Activated CD4-positive, alpha-beta T cell treated with anti-CD3 and anti-CD28 coated beads, Interleukin-2, amount 10 ng/mL, durations not matched to agents 24 days and 14 days (primary cell): ENCODE measurements at places on chromosomes 12 and 14. TPM values are rescaled to one million over a fixed set of nuclear protein-coding genes. Genes with fewer than 3 reads are reported as not detected.

DNA sequence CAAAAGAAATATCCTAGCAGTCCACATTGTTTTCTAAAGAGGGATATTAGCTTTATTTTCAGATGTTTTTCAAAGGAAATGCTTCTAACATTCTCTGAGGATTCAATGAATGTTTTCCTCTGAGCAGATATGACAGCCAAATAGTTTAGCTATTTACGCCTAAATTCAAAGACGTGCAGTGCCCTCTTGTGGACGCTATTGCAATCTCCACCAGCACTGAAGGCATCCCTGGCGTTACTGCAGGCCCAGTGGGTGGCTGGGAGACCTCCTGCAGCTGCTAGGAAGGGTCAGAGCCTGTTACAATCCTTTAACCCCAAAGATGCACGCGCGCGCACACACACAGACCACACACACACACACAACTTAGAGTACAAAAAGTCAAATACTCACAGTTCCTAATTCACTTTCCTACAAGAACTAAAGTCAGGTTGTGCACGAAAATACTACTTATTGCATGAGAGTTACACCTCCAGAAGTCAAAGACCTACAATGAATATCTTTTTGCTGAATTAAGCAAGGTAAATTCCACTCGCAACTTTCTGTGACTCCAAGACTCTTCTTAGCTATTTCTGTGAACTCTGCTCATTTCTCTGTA lies 589.3 kb upstream of the TMEM132C start:
- no peaks in the 10 kb centered on the region for H3K27me3 ChIP-seq
- H3K4me1 ChIP-seq = no peaks in the 10 kb centered on the region
- H3K36me3 ChIP-seq = no peaks in the 10 kb centered on the region
- no peak overlapping the region for H3K27ac ChIP-seq
- peak; percentile 87 for DNase-seq

DNA sequence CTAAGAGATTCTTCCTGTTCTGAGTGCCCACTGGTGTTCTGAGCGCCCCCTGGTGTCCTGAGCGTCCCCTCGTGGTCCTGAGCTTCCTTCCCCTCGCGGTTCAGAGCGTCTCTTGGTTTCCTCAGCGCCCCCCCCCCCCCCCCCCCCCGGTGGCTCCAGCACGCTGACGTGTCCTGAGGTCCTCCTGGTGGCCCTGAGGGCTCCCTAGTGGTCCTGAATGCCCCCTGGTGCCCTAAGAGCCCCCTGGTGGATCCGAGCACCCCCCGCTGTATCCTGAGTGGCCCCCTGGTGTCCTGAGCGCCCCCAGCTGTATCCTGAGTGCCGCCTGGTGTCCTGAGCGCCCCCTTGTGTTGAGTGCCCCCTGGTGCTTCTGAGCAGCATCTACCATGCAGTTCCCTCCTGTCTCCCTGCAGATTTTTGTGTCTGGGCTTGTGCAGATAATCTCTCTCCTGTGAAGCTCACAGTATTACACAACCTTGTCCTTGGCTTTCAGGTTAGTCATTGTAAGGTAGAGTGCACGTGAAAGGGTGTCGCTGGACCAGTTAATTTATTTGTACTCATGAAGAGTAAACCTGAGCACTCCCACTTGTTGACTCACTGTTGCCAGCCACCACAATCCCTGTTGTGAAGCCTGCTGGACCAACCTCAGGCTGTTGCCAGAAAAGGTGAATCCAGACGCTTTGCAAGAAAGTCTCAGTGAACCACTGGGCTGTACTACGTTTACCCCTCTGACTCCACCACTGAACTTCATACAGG lies 1168.4 kb downstream of the TMEM121 start:
- peaks cover 9% of the 10 kb centered on the region for H3K4me1 ChIP-seq
- peak overlapping the region; percentile 80 for H3K4me3 ChIP-seq
- peak overlapping the region; percentile 52 for H3K27ac ChIP-seq
- H3K27me3 ChIP-seq = peaks cover 12% of the 10 kb centered on the region

- peak; percentile 74 for DNase-seq
- peak within 1 kb of the TSS; percentile 79 for H3K4me3 ChIP-seq
- peaks cover 36% of the 10 kb centered on the region for H3K27me3 ChIP-seq
These were observed at the start of gene ESR2 for GRCh38 chr14:64293976-64294671. ESR2 (minus strand) TSS chr14:64294371; CDS start chr14:64282985, 11,386 bp downstream.

DNA sequence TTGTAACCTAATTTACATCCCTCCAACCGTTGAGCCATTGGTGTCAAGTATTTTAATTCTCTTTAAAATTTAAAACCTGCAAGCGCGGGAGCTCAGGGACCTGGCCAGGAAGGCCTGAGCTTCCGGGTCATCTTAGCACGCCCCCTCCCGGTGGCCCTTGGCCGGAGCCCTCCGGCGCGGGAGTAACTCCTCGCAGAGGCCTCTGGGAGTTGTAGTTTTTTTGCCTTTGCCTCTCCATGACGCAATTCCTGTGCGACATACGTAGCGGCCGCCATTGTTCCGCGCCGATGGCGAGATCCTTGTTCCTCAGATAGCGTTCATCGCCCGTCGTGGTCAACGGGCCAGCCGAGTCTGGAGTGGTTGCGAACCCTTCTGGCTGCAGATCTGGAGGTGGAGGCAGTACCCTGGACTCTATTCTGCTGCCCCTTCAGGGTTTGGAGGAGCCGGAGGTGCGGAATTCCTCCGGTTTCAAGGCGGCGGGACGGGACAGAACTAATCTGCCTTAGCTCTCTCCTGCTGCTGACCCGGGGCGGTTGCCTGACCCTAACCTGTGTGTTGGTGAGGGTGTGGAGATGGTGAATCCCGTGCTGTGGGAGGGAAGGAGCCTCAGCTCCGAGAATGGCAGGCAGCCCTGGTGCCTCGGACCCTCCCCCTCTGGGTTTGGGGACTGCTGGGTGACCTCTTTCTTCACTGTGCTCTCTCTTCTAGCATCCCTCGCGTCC lies at the start of gene ZNF268:
Gene ZNF268 (plus strand): TSS at position 258 of the 722 bp plus-strand sequence. CDS start 503 bp downstream, outside the sequence.
- peak; percentile 98 for DNase-seq
- H3K27ac ChIP-seq = peak within 1 kb of the TSS; percentile 93
- H3K27me3 ChIP-seq = no peaks in the 10 kb centered on the region
- H3K36me3 ChIP-seq = peaks cover 58% of the 10 kb centered on the region
- H3K4me3 ChIP-seq = peak within 1 kb of the TSS; percentile 92
- H3K4me1 ChIP-seq = peaks cover 6% of the 10 kb centered on the region

GRCh38 chr12:42015051-42015461 lies 129.6 kb downstream of the GXYLT1 start:
- no peak overlapping the region for H3K27ac ChIP-seq
- H3K4me3 ChIP-seq = no peak overlapping the region
- H3K36me3 ChIP-seq = no peaks in the 10 kb centered on the region

- H3K4me1 ChIP-seq = peaks cover 36% of the 10 kb centered on the region
- peaks cover 7% of the 10 kb centered on the region for H3K27me3 ChIP-seq
- peak overlapping the region; percentile 70 for H3K27ac ChIP-seq
- peak overlapping the region; percentile 75 for H3K4me3 ChIP-seq
These were observed 1.9 kb upstream of the PTMS start for GRCh38 chr12:6764011-6764828.

- no peak overlapping the region for H3K27ac ChIP-seq
- H3K36me3 ChIP-seq = no peaks in the 10 kb centered on the region
- no peak overlapping the region for H3K4me3 ChIP-seq
- no peaks in the 10 kb centered on the region for H3K4me1 ChIP-seq
These were observed 20.1 kb upstream of the PAWR start for GRCh38 chr12:79710707-79711483.

GRCh38 chr14:91396013-91396660 lies 21.5 kb downstream of the CCDC88C start:
- DNase-seq = no peak
- H3K36me3 ChIP-seq = peaks cover 31% of the 10 kb centered on the region
- H3K4me3 ChIP-seq = peak overlapping the region; percentile 74
- peak overlapping the region; percentile 92 for H3K27ac ChIP-seq
- peaks cover 75% of the 10 kb centered on the region for H3K4me1 ChIP-seq

Gene C12orf54
- not detected in 2 replicates for total RNA-seq

Gene CPNE8
- total RNA-seq = 5.5 and 9.8 TPM in 2 replicates

Gene SLC2A3
- total RNA-seq = 362 and 366 TPM in 2 replicates
